ENCODE measurements at places on chromosomes 1 and 21.

DNA sequence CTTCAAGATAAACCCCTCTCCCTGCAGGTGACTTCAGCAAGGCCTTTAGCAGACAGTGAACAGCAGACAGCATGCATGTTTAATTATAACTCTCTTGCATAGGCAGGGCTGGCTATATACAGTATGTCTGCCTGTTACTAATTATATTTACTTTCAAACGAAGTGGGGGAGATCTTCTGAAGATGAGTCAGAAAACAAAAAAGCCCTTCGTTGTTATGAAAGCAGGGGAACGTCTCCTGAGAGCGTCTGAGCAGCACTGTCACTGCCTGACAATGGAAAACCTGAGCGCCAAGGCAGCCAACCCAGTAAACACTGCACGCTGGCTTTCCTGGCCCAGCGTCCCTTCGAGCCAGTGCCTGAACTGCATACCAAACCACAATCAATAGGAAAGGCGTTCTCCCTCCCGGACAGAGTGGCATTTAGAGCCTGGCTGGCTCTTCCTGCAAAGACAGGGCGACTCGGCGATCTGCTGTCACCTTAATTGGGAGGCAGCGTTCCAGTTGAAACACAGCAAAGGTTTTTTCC is 54.1 kb downstream of the TOMM20 start:
- peak; percentile 68 for DNase-seq

DNA sequence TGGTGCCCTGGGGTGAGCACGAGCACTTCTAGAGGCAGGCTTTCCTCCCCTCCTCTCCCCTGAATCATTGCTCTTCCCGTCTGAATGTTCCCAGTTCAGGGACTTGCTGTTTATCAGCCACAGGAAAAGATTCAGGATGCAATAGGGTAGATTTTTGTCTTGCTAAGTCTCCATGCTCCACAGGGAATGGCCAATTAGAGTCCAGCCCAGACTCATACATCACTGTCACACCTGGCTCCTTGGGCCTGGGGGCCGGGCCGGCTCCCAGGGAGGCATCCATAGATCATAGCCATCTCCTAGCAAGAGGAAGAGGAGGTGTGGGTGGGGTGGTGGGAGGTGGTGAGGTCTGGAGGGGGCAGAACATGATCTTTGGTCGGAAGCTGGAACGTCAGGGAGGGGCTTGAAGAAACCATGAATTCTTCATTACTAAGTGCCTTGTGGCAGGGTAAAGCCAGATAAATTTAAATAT is 83.4 kb downstream of the LRRN2 start:
- no peak for DNase-seq

DNA sequence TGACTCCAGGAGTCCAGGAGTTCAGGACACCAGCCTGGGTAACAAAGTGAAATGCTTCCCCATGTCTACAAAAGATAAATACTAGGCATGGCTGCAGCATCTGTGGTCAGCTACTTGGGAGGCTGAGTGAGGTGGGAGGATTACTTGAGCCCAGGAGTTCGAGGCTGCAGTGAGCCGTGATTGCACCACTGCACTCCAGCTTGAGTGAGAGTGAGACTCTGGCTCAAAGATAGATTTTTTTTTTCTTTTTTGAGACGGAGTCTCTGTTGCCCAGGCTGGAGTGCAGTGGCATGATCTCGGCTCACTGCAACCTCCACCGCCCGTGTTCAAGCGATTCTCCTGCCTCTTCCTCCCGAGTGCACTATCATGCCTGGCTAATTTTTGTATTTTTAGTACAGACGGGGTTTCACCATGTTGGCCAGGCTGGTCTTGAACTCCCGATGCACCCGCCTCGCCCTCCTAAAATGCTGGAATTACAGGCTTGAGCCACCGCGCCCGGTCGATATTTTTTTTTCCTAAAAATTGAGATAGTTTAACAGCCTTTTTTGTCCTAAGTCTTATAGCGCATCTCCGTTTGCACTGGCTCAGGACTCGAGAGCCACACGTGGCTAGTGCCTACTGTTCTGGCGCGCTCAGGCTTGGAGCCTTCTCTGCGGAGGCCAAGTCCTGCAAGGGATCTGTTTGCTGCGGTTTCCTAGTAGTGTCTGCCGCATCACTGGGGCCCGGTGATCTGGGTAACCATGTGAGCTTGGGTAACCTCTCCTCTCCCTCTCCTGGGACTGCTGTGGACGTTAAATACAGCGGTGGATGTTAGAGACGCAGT is 1.0 kb upstream of the MFN2 start:
- DNase-seq: no peak

GRCh38 chr1:3347257-3348020 is 107.0 kb upstream of the ARHGEF16 start:
- no peak for DNase-seq

DNA sequence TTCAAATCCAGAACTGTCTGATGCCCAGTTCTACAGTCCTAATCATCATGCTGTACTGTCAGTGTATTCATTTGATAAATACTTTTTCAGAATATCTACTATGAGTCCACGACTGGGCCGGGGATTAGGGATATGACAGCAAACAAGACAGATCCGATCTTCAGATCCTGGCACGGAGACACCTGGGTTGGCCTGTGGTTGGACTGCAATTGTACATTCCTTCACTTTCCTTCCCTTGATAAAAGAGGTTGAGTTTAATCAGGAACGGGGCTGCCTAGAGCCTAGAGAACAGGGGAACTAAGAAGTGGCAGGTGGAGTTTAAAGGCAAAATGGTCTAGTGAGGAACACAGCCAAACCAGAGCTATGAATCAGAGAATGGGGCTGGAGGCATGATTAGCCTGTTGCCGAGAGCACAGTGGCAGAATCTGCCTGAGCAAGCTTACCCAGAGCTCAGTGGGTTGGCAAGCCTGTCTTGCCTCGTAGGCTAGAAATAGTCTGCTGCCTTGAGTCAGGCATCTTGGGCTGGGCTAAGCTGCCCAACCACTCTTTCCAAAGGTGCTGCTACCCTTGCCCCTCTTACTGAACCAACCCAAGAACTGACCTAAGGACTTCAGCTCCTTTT is 38.1 kb upstream of the PTCH2 start:
- DNase-seq: peak; percentile 48

DNA sequence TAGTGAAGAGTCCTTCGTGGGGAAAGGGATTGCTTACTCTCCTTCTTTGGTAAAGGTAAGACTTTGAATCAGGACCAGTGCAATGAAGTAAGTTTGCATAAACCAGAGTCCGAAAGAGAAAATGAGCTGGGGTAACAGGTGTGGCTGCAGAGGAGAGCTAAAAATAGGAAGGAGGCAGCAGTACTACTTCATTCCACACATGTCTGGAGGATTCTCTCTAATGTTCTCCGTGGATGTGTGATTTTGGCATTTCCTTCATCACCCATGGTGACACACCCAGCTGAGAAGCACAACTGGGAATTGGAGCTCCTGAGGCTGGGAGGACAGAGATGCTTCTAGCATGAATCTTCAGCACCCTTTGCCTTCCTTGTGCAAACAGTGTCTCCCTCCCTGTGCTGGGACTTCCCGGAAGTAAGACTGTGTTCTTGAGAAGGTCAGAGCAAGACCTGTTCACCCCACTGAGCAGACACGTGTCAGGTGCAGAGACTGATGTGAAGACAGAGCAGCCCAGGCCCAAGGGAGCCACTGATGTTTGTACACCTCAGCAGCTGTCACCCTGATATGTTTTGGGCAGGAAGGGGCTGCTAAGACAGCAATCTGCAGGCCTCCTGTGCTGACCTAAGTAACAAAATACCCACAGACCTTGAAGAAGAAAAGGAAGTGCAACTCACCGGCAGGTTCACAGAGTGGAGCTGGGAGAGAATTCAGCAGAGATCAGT is 13.3 kb downstream of the FCRL1 start:
- no peak for DNase-seq
